GM23248 (cell line): ENCODE measurements at places on chromosomes 4 and X. TPM values are rescaled to one million over a fixed set of nuclear protein-coding genes. Genes with fewer than 3 reads are reported as not detected.

Gene GAGE12J
- not detected in 2 replicates for polyA plus RNA-seq

GRCh38 chr4:8756816-8757215 lies 114.8 kb downstream of the HMX1 start:
- DNase-seq, result no peak

DNA sequence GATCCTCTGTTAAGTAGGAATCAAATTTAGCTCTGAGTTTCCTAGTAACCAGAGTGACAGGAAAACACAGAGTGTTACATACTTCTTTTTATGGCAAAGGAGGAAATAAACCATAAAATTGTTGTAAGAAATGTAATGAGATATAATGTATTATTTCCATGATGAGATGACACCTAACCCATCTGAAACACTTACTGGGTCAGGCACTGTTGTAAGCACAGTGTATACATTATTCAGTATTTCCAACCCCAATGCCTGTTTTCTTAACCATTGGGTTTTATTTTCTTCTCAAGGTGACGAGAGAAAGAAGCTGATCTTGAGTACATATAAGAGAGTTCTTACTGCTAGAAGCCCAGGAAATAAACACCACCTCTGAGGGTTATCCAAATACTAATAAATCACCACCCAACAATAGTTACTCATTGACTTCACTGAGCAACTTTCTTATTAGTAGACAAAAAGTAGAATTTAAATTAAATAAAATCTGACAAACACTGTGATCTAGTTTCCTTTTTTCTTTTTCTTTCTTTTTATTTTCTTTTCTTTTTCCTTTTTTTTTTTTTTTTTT lies 4.2 kb upstream of the ENAM start:
- DNase-seq, result no peak

DNA sequence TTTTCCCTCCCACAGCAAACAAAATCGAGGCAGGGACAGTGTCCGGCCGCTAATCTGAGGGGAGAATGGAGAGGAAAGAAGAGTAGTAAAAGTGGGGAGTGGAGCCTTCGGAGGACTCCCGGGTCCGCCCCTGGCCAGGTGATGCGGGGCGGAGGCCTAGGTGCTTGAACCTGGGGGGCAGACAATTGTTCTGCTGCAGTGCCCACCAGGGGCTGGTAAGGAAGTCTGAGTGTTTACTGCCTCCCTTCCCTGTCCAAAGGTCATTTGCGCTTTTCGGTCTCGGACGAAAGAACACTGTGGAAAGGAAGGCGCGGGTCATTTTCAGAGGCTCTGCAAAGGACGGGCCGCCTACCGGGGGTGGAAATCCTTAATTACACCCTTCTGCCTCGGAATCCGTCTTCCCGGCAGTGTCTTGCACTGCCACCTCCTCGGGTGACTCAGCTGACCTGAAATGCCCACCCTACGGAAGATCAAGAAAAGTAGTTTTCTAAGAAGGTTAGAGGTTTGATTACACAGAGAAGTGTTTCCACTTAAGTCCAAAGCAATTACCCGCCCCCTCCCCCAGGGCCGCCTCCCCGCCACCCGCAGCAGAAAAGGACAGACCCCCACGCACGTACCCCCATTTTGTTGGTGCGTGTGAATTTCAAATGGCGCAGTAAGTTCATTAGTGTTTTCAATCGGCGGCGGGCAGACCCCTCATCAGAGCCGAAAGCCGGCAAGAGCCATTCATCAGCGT lies 99.9 kb upstream of the TENM3 start:
- peak; percentile 22 for DNase-seq

- no peak for DNase-seq
These were observed 1317.6 kb downstream of the ADGRL3 start for GRCh38 chr4:62517716-62518115.
